Epithelial cell of esophagus (primary cell): ENCODE measurements at places on chromosomes 6 and 20.

DNA sequence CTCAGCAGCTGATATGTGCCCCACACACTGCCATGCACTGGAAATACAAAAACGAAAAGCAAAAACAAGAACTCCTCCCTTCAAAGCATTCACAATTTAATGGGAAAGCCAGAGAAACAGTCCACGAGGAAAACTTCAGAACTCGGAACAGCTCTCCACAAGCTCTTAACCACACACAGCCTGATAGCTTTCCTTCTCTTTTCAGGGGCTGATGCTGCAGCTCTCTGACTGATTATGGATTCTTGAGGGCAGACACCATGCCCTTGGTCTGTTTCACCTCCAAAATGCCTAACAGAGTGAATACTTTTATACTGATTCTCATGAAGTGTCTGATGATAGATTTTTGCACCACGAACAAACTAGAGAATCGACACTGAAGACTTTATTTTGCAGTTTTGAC, 282.1 kb downstream of the CD83 start:
- no peak for DNase-seq

DNA sequence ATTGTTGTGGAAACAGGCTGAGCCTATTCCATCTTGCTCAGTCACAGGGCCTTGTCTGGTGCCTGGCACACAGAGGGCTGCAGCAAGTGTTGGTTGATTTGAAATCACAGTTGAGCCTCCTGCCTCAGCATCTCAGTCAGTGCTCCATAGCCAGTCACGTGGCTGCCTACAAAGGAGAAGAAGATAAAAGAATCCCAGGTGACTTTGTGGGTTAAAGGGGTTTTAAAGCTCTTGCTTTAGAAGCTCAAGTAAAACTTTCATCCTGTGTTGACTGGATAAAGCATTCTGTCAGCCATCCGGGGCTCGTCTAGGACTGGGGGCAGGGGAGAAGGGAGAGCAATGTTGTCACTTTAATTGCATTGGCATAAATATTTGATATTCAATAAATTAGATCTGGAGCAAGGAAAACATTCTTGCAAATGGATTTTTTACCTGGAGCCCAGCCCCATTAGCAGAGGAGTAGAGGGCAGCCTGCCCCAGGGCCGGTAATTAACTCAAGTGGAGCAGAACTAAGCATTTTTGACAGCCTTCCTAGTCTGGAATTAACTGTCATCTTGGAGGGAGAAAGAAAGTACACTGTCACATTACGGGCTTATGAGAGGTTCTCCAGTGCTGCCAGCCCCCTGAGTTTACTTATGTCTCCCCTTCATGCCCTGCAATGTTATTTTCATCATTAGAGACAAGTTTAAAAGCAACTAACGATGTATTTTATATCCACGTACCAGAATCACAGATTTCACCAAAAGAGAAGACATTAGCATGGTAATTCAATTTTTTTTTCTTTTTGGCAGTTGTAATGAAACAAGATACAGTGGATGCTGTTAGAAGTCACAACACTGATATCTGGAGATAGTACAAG, 71.7 kb upstream of the GTSF1L start:
- no peak for DNase-seq

DNA sequence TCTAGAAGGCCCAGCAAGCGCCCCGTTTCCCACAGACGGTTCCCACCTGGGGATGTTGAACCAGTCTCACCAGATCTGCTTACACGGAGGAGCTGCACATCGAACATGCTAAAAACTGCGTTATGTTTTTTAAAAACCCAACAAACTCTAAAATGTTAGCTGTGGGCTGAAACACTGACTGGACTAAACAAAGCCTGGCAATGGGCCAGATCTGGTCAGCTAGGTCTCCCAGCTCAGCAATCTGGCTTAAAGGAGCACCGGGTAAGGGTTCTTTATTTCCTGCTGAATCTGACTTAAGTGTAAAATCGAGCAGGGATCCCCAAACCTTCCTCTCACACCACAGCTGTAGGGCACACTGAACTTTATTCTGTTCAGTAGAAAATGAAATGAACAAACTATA, 156.9 kb downstream of the FOXC1 start:
- DNase-seq, result no peak

- DNase-seq, result no peak
Observed at GRCh38 chr6:33277663-33278391, 904 bp downstream of the B3GALT4 start.
